ENCODE measurements at places on chromosomes 1 and 21.

DNA sequence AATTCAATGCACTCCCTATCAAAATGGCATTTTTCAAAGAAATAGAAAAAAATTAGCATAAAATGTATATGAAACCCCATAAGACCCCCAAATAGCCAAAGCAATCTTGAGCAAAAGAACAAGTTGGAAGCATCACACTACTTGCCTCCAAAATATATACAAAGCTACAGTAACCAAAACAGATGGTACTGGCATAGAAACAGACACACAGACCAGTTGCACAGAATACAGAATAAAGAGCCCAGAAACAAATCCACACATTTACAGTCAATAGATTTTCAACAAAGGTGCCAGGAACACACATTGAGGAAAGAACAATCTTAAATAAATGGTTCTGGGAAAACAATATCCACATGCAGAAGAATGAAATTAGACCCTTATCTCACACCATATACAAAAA lies 350.8 kb downstream of the DSCAM start:
- no peak for DNase-seq

GRCh38 chr1:41476807-41477361 lies 7.6 kb downstream of the EDN2 start:
- DNase-seq, result no peak

DNA sequence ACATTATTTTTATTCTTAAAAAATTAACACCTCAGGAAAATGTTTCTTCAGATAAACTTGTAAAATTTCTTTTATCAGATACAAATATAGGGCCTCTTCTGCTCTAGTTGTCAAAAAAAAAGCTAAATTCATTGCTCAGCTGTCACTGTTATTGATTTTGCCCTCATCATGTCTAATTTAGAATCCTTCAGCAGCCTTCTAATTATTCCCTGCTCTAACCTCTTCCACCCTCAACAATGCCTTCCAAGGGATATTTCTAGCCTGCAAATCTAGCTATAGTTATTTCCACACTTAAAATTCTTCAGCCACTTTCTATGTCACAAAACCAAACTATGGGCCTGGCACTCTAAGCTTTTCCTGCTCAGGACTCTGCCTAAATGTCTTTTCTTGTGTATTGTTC lies 25.2 kb downstream of the PDE4B start:
- no peak for DNase-seq

DNA sequence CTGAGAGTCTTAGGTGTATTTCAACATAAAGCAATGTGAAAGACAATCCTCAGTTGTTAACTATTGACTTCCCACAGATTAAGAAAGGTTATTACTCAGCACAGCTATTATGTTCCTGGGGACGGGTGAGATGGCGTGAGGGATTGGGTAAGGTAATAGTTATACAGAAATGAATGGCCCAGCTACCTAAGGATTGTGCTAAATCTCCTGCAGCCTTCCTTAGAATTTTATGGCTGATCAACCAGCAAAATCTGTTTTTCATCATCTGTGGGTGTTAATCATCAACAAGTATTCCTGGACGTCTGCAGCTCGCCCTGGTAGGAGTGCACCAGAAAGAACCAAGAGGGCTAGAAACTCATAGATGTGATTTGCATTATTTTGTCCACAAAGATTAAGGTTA lies 146.0 kb upstream of the IVNS1ABP start:
- no peak for DNase-seq

DNA sequence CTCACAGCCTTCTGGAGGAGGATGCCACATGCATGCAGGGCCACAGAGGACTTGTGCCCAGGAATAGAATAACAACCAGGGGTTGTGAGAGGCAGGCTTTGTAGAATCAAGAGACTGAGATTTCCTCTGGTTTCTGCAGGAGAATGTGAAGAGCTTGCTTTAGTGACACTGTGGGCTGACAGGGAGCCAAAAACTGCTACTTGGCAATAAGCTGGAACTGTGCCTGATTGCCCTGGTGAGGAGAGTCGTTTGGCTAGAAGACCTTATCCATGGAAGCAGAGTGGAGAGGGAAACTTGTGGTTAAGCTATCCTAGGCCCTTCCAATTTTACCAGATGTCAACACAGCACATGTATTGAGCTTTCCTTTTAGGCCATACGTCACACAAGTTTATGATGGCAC lies 902.1 kb downstream of the MRPL39 start:
- no peak for DNase-seq

DNA sequence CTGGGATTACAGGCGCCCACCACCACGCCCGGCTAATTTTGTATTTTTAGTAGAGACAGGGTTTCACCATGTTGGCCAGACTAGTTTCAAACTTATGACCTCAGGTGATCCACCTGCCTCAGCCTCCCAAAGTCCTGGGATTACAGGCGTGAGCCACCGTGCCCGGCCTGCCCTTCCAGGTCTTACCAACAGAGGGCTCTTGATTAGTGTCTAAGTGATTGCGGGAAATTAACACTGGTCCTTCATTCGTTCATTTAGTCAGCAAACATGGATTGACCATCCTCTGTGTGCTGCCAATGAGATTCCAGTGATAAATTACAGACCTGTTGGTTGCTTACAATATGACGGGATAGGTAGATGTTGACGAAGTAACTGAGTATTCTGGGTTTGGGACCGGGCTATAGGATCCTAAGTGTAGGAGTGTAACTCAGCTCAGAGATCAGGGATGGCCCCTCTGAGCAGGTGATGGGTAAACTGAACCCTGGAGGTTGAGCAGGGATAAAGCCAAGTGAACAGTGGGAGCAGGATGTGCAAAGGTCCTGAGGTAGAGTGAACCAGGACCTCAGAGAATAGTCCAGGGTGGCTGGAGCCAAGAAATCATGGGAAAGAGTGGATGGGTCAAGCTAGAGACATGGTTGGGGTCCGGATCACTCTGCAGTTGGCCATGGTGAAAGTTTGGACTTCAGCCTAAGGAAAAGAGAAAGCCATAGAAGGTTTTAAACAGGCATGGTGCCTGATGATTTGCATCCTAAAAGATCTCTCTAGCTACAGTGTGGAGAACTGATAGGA lies 171.2 kb downstream of the KAZN start:
- DNase-seq, result no peak

DNA sequence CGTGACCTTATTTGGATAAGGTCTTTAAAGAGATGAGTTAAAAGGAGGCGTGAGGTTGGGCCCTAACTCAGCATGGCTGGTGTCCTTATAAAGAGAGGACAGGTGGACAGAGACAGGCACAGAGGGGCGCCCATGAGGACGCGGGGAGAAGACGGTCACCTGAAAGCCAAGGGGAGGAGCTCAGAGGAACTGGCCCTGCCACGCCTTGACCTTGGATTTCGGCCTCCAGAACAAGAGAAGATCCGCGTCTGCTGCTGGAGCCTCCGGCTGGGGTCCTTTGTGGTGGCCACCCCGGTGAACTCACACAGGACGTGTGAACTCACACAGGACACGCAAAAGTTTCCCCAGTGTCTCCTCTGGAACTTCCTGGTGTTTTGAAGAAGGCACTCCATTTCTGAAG lies 122.7 kb downstream of the SIK1 start:
- DNase-seq, result no peak

GRCh38 chr1:205497351-205497750 lies 7.1 kb upstream of the CDK18 start:
- DNase-seq, result no peak

DNA sequence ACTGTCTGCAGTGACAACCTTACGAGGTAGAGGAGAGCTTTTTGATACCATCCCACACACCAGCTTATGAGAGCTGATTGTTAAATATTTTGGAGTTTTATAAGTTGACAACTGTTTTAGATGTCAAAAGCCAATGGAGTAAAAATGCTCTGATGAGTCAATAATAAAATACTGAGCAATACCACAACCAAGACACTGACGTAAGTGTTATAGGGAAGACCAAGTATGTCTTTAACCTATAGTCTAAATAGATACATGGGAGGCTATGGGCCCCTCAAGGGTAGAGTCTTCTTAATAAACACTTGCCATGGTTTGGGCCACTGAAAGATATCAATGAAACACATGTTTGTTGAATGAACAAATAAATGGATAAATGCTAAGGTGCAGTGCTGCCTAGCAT lies 49.2 kb downstream of the DUSP10 start:
- no peak for DNase-seq

DNA sequence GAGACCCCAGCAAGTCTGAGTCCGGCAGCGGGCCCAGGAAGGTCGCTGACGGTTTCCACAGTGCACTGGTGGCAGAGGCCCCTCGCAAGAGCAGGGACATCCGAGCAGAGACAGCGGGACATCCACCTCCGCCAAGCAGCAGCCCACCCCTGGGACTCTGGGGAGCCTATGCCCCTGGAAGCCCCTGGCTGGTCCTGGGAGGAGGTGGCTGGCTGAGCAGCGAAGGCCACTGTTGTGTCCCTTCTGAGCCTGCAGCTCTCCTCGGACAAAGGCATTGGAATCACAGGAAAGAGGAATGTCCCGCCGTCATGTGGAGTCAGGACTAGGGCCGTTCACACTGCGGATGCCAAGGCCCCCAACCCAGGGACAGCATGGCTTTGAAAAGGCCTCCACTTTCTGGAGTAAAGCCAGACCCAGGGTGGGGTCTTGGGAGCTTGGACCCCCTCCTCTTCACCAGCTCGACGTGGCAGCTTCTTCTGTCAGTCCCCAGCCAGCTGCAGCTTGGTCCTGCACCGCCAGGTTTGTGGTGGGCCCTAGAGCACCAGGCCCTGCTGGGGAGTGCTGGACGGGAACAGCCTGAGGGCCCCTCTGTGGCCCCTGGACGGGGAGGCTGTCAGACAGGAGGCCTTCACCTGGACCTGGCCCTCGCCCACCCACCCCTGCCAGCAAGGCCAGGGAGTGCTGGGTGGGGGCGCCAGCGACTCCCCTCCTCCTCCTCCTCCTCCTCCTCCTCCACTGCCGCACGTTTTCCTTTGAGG lies 1.4 kb downstream of the MEGF6 start:
- DNase-seq, result no peak

GRCh38 chr1:19750101-19750881 lies 49.4 kb downstream of the TMCO4 start:
- DNase-seq, result no peak

GRCh38 chr1:25232027-25232865 lies at the start of gene SYF2:
TSS of gene SYF2 (minus strand) at chr1:25232502. CDS start at chr1:25232467, 35 bp downstream.
- peak; percentile 92 for DNase-seq

GRCh38 chr1:219931033-219931432 lies 2.7 kb upstream of the SLC30A10 start:
- DNase-seq, result no peak

GRCh38 chr1:19980314-19980713 lies 896 bp upstream of the PLA2G2A start:
- no peak for DNase-seq

DNA sequence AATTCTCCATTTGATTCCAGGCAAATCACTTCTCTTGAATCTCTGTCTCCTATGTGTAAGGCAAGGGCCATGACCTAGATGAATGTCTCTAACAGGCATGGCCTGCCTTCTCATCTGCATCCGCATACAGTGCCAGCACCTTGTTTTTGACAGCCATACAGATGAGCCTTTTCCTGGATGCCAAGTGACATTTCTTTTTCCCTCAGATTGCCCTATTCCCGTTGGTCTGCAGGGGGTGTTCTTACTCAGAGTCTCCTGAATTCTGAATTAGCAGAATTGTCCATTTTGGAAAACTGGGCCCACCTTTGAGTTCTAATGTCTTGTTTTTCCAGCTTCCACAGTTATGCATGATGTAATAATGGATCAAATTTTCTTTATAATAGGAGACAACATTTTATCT lies 88.0 kb upstream of the ADAR start:
- no peak for DNase-seq

- no peak for DNase-seq
These were observed 6.0 kb downstream of the LAD1 start for GRCh38 chr1:201393076-201393475.
